ENCODE measurements at places on chromosomes 1 and 21.

DNA sequence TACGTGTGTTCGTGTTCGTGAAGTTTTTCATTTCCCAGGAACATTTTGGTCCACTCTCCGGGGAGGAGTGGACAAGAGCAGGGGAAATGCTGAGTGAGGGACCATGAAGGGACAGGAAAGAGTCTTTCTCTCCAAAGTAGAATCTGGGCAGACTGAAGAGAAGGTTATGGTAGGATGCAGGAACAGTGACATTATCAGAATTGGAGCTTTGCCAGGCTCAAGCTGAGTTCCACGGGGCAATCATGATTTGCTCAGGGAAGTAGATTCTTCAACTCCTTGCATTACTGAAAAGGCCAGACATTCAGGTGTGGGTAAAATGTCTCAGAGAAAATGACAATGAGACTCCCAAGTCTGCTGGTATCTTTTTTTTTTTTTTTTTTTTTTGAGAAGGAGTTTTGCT lies 16.6 kb downstream of the ATP1A4 start:
- no peak for DNase-seq

DNA sequence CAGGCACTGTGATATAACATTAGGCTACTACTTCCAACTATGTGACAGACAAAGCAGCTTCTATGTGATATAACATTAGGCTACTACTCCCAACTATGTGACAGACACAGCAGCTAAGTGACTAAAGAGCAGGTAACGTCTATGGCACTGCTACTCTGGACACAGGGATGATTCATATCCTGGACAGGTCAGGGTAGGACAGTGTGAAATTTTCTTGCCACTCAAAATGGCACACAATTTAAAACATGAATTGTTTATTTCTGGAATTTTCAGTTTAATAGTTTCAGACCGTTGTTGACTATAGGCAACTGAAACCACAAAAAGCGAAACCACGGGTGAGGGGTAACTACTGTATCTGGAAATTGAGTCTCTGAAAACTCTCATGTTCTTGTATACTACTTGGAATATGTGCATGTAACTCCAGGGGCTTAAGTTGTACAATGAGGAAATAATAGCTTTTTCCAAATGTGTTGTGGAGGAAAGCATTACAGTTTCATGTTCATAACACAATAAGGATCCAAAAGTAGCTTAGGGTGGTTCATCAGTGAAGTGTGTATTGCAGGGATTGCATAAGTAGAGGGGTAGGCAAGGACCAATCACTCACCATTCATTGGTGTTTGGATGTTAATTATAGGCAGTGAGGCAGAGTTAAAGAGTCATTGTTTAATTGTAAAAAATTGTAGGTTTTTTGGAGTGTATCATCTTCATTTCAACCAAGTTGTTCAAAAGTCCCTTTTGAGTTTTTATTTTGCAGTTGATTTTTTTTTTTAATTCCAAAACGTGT lies 5.3 kb downstream of the DTL start:
- DNase-seq = no peak

GRCh38 chr1:196997423-196997822 lies 20.1 kb downstream of the CFHR5 start:
- DNase-seq = no peak

GRCh38 chr1:2055911-2056575 lies 5.8 kb downstream of the PRKCZ start:
- no peak for DNase-seq

DNA sequence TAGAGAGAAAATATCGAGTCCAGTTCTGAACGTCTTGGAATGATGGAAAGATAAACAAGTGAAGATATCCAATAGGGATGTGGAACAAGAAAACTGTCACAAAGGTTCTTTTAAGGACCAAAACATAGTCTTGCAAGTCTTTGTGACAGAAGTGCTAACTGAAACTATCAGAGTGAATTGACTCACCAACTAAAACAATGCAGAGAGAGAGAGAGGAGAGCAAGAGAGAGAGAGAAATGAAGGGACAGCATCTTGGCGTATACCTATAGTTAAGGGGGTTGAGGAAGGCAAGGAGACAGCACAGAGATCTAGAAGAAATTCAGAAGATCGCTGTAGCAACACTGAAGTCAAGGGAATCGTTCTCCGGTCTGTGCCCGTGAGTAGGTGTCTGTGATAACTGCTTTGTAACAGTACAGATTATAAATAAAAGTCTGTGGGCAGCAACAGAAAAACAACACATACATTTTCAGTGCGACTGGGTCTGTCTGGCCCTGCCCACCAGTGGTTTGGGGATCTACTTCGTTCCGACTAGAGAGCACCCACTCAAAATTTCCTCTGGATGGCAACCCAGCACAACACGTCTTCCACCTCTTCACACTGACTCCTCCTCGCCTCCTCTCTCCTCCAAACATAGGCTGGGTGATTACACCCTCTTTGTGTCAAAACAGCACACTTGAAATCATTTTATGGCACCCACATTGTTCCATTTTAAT lies 4.8 kb upstream of the COA6 start:
- DNase-seq = no peak

DNA sequence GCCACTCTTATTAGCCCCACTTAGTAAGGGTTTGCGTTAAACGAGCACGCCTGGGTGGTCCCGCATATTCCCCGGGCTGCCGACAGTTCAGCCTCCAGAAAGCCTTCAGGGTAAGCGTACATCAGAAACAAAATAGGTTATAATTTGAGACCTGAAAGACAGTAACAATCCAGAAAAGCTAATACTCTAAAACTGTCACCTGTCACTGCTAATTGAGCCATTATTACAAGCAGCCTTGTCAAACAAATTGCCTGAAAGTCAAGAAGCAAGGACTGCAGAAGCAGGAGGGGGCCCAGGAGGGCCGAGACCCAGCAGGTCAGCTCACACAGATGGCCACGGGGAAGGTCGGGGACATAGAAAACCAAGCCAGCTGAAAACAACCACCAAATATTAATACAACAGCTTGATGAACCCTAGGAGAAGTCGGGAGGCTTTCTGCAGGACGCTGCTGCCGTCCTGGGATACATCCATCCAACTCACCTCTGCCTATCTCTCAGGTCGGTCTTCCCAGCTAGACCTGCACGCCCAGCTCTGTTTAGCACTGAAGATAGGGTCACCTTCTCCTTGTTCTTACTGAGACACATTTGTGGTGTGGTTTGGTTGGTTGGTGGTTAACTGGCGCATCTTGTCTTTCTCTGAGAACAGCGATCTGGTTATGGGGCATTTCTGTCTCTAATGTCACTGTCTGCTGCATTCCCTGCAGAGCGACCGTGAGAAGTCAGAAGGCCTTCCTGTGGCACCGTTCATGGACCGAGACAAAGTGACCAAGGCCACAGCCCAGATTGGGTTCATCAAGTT lies 110.8 kb downstream of the WDR4 start:
- DNase-seq = no peak

GRCh38 chr1:173355281-173356031 lies 121.7 kb upstream of the PRDX6 start:
- DNase-seq = no peak

DNA sequence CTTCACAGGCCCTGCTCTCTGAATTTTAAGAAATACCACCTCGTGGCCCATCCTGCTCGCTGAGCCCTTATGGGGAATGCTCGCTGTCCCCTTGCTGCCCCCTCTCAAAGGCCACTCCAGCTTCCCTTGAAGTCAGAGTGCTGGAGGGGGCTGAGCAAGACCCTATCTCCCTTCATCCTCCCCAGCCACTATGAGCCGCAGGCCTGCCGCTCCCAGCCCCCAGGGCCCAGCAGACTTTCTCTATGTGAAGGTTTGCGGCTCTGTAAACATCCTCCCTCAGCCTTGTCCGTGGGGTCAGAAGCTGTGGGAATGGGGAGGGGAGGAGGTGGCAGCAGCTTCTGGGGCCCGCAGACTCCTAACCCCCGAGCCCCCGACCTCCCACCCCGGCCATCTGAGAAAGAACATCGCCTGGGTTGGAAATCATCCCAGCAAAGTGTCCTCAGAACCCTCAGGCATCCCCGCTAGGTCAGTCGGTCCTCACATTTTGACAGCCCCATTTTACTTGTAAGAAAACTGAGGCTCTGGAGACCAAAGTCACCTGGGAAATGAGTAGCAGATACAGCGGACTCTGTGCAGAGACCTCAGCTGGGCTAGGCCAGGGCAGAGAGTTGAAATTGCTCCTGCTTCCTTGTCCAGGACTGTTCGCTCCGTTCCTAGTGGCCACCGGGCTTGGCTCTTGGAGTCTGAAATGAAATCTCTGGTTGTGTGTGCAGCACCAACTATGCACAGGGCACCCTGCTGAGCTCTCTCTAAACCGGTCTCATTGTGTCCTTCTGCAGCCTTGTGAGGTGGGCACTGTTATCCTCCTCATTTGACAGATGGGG lies 4.4 kb downstream of the KCNQ4 start:
- no peak for DNase-seq

Data from stimulated activated CD8-positive, alpha-beta memory T cell treated with anti-CD3 and anti-CD28 coated beads, Interleukin-2, amount 100 ng/mL, for 48 hours (primary cell).